Activated CD4-positive, alpha-beta T cell treated with anti-CD3 and anti-CD28 coated beads for 24 hours (primary cell): ENCODE measurements at places on chromosomes 6 and 20.

GRCh38 chr6:105920071-105920470 lies 166.1 kb upstream of the PRDM1 start:
- DNase-seq = no peak

GRCh38 chr6:5781019-5781418 lies 225.7 kb downstream of the NRN1 start:
- DNase-seq = no peak

GRCh38 chr20:18362916-18363315 lies 74.6 kb downstream of the ZNF133 start:
- no peak for DNase-seq

DNA sequence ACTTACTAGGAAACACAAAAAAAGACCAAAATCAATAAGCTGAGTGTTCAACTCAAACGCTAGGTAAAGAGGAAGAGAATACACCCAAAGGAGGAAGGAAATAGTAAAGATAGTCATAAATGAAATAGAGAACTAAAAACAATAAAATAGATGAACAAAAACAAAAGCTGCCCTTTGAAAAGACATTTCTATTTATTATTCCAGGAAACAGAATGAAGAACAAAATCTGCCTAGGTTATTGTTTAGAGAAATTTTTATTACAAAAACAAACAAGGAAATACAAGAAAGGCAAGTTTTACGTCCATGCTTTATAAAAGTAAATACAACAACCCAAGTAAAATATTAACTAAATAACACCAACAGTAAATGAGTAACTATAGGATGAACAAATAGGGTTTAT lies 20.1 kb downstream of the HLA-DMB start:
- DNase-seq = no peak

DNA sequence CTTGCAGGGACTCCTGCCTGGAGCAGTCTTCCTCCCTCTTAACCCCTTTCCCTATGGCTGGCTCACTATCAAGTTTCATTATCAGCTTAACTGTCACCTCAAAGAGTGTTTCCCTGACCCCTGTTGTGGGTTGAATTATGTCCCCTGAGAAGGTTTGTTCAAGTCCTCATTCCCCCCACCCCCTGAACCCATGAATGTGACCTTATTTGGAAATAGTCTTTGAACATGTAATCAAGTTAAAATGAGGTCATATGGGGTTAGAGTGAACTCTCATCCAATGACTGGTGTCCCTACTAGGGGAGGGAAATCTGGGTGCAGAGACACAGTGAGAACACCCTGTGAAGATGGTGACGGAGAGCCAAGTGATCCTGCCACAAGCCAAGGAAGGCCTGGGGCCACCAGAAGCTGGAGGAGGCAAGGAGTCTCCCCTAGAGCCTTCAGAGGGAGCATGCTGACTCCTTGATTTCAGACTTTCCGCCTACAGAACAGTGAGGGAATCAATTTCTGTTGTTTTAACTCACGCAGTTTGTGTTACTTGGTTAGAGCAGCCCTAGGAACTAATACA lies 165.2 kb upstream of the TOP1 start:
- DNase-seq = no peak
